ENCODE measurements at places on chromosomes 1 and 21.

GRCh38 chr1:2224631-2225428 lies 3.3 kb upstream of the SKI start:
- no peak for DNase-seq

GRCh38 chr1:12169442-12170135 lies 2.8 kb downstream of the TNFRSF1B start:
- DNase-seq = no peak

DNA sequence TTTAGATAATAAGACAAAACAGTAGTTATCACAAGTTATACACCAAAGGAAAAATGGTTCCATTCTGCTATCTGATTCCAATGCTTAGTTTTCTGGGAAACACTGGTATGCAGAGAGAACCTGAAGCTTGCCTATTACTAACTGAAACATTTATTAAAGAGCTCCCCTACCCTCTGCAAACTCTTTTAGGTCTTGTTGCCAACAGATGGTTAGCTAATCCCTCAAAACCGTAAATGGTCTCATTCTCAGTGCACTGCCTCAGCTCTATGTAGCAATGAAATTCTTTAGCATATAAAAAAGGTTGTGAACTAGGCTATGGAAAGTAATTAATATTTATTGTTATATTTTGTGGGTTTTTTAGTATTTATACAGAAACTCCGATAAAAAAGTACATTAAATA lies 20.4 kb downstream of the C21orf91 start:
- no peak for DNase-seq

DNA sequence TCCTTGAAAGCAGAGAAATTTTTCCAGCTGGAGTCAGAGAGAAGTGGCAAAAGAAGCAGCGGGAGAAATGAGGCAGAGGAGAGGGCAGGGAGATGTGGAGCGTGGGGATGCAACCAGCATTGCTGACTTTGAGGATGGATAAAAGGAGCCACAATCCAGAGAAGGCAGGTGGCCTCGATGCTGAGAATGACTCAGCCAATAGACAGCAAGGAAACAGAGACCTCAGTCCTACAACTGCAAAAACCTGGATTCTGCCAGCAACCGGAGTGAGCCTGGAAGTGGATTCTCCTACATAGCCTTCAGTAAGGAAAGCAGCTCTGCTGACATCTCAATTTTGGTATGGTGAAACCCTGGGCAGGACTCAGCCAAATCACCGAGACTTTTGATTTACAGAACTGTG lies 128.9 kb upstream of the ATP1B1 start:
- no peak for DNase-seq

DNA sequence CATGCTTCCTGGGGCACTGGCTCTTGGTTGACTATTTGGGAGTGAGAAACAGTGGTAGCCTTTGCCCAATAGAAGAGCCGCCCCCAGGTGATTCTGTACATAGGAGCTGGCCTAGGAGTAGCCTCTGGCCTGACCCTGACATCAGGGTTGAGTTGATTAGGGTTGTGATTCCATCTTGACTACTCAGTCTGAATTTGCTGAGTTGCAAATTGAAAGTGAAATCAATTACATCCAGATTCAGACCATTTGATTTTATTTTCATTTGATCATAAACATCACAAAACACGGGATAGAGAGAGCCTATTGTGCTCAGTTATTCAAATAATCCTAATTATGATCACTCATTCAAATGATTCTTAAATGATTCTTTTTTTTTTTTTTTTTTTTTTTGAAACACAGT lies 253.2 kb downstream of the KIF26B start:
- DNase-seq = no peak

DNA sequence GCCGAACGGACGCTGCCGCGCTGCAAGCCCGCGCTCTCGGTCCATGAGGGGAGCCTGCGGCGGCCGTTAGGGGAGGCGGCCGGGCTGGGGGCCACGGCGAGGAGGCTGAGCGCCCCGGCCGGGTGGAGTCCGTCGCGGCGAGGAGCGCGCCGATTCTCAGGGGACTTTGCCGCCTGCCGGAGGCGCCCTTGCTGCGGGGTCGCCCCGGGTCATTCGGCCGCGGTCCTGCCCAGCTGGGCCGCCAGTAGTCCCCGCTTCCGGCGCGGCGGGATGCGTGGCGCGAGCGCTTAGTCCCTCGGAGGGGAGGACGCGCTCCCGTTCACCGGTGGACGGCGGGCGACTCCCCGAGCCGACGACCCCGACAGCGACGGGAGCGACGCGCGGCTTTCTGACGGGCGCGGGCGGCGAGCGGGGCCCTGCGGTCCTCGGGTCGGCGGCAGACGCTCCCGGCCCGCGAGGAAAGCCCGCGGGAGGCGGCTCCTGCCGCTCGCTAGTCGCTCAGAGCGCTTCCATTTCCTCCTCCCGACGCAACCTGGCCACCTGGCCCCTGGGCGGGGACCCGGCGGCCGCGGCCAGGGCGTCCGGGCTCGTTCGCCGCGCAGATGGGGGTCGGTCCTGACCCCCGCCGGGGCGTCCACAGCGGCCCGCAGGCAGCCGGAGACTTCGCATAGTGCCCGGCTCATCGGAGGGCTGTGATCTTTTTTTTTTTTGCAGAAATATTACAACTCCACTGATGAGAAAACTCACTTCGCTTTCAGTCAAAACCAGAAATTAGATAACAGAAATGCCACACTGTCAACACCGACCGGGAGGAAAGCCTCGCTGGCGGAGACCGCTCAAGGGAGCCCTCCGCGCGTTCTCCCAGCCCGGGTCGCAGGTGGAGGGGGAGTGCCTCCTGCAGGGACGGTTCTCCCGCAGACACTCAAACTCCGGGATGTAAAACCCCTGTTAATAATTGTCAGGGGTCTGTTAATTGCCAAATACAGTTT lies 641 bp upstream of the ZBTB21 start:
- DNase-seq = no peak

- no peak for DNase-seq
These were observed 102.0 kb downstream of the KIF14 start for GRCh38 chr1:200518524-200518923.

DNA sequence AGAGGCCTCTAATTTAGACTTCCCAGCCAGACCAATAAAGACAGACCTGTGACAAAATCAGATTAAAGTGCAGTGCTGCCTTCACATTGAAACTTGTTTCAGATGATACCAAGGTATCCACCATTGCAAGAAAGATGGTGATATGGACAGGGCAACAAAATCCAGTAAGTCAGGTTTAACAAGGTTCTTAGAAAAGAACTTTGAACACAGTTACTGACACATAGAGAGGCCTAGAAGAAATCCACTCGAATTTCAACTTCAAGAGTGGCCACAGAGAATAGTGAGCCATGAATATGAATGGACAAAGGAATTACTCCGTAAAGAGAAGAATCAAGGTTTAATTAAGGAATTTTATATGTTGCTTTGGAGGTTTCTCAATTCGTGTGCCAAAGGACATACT lies 230.4 kb downstream of the KCNT2 start:
- no peak for DNase-seq

GRCh38 chr1:150997126-150997872 lies 9.4 kb downstream of the MINDY1 start:
- no peak for DNase-seq

DNA sequence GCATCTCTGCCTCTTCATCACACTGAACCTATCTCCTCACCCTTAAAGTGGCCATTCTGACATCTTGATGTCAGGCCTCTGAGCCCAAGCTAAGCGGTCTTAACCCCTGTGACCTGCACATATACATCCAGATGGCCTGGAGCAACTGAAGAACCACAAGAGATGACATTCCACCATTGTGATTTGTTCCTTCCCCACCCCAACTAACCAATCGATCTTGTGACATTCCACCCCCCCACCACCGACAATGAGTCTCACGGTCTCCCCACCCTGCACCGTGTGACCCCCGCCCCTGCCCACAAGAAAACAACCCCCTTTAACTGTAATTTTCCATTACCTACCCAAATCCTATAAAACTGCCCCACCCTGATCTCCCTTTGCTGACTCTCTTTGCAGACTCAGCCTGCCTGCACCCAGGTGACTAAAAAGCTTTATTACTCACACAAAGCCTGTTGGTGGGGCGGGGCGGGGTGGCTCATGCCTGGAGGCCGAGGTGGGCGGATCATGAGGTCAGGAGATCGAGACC lies 21.0 kb upstream of the PINK1 start:
- DNase-seq = no peak

- no peak for DNase-seq
These were observed 58.9 kb downstream of the MAP3K7CL start for GRCh38 chr21:29189353-29189752.

DNA sequence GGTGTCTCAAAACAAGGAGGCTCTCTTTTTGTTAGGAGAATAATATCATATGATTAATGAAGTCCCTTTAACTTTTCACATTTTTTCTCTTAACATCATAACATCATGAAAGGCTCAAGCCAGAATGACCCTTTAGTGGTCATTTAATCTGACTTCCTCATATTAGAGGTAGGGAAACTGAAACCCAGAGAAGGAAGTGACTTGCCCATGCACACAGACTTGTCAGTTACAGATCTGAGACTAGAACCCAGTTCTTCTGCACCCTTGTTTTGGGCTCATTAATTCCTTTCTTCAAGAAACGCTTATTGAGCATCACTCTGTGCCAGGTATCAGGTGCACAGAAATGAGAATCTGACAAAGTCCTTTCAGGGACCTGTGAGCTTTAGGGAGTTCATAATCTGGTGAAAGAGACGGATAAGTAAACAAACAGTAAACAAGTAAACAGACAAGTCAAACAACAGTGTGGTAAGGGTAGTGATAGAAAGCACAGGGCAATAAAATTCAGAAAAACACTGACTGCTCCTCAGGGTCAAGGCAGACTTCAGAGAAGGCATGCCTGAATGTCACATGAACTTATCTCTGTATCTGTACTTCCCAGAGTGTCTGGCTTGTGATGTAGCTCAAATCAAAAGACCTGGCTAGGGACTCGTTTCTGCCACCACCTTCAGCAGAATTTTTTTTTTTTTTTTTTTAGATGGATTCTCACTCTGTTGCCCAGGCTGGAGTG lies 38.3 kb upstream of the OSBPL9 start:
- no peak for DNase-seq

- no peak for DNase-seq
These were observed 15.0 kb upstream of the H3-3A start for GRCh38 chr1:226047495-226047894.

DNA sequence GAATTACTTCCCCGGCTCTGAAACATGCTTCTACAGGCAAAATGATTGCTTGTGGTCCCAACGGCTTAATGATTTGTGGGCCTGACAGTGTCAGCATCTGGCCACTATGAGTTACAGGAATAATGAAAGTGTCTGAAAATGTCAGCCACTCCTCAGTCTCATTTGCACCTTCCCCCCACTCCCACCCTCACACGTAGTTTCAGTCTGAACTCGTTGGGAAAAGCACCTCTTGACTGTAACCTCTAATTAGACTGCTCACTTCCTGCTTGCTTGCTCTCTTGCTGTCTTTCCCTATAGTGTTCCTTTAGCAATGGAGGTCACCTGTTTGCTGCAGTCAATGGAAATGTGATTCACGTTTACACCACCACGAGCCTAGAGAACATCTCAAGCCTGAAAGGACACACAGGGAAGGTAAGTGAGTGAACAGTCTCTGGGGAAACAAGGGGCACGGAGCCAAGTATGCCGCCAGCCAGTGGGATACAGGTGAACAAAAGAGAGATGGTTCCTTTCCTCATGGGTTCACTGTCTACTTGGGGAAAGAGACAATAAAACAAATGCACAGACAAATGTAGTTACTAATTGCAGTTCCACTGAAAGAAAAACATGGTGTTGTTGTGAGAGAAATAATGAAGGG lies 27.1 kb downstream of the CFAP57 start:
- DNase-seq = no peak

- DNase-seq = no peak
These were observed 1.6 kb downstream of the COG2 start for GRCh38 chr1:230643908-230644307.

DNA sequence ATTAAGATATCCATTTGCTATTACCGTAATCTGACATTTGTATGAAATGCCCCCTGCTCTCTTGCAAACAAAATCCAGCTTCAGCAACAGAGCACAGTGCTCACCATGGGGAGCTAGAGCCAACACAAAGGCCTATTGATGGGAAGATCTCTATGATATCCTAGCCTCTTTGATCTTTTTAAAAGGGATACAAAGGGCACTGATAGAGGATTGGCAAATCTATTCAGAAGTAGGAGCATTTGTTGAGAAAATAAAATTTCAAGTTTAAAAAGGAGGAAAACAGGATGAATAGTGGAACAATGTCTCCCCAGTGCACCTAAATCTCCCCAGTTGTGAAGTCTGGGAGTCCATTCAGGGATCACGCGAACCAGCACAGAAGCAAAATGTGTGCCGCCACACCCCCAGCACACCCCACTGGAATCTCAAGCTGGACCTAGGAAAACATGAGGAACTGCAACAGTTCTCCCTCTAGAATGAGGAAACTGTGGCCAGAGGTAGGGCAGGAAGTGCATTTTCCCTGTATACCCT lies 32.2 kb downstream of the MRAP start:
- no peak for DNase-seq

DNA sequence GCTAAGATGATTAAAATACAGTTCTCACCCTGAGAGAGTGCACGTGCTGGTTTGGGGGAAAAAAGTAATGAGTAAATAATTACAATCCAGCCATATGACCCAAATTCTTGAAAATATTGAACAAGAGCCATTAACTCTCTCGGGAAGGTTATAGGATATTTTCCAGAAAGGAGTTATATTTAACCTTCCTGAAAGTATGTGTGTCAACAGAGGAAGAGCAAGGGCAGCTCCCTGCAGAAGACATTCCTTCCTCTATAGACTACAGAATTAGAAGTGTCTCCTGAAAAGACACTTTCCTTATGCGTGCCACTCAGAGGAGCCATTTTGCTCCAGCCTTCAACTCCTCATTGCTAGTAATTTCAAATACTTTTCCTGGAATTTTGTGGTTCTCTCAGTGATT lies 648.7 kb downstream of the USP25 start:
- DNase-seq = no peak

DNA sequence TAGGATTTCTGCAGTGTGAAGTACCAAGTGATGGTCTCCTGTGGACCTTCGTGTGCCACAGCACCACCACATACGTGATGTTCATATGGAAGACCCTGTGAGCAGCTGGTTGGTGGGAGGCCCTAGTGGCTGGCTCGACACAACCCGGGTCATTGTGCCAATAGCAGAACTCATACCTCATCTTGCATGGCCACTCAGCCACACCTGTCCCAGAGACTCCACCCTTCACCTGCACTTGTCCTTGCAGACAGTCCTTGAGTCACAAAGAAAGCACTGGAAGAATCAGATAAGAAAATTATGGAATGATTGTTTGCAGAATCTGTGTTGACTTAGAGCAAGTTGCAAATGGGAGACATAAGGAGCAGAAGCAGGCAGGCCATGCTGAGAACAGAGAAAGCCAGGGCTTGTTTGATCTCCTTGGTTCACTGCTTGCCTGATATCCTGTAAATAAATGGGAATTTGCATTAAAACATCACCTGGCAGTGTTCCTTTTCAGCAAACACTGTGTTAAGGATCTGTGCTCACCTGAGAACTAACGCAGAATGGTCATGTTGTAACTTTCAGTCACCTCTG lies 307.7 kb downstream of the SIPA1L2 start:
- no peak for DNase-seq

- DNase-seq = no peak
These were observed 95.0 kb downstream of the BEND5 start for GRCh38 chr1:48681476-48682305.

GRCh38 chr1:216482620-216483019 lies 59.4 kb upstream of the USH2A start:
- no peak for DNase-seq

- DNase-seq = no peak
These were observed 1326.5 kb upstream of the B3GALT2 start for GRCh38 chr1:194512957-194513356.
